ENCODE measurements at places on chromosomes 4 and X.

GRCh38 chrX:109440475-109440874, 41.4 kb downstream of the GUCY2F start:
- no peak for DNase-seq

DNA sequence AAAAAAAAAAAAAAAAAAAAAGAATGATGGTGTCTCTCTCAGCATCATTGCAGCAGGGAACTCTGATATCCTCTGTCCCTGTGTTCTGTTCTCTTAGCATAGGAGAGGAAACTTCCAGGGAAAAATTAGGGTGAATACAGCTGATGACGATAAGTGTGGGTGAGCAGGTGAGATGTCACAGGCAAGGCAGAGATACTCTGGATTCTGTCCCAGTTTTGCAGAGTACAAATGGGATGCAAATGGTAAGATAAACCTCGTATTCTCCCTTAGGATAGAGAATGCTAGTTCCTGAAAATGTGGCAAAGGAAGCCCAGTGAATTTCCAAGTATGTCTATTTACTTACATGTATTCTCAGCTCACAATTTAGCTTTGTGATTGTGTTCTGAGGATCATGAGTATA, 671.6 kb upstream of the BOD1L1 start:
- DNase-seq, result peak; percentile 61

DNA sequence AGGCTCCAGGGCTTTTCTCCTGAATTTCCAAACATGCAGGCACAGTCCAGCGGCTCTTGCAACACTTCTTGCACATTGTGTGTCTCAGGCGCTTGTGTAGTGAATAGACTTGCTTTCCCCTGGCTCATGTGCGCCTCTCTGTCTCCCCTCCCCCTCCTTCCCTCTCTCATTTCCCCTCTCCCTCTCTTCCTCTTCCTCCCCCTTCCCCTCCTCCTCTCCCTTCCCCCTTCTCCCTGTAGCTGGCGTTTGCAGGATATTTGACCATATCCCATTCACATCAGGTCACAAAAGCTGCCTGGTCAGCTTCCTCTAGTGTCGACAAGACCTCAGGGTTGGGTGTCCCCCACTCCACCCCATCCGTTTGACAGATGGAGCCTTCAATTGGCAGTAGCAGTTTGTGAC, 2.4 kb downstream of the CHST7 start:
- DNase-seq, result no peak

- DNase-seq, result no peak
Measured at GRCh38 chr4:107890779-107891178, 40.6 kb upstream of the CYP2U1 start.

GRCh38 chrX:74461384-74461783, 40.1 kb downstream of the SLC16A2 start:
- no peak for DNase-seq

- no peak for DNase-seq
Measured at GRCh38 chr4:170162416-170162815, 72.7 kb upstream of the AADAT start.

DNA sequence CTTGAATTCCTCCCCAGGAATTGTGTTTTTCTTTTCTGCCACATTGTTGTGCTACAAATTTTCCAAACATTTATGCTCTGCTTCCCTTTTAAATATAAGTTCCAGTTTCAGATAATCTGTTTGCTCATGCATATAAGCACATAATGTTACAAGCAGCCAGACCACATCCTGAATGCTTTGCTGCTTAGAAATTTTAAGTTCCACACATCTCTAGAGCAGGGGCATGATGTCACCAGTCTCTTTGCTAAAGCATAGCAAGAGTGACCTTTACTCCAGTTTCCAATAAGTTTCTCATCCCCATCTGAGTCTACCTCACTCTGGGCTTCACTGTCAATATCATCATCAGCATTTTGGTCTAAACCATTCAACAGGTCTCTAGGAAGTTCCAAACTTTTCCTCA, 932.5 kb downstream of the SH3BGRL start:
- no peak for DNase-seq

- DNase-seq, result no peak
Measured at GRCh38 chr4:26343038-26343398, 22.2 kb downstream of the RBPJ start.

DNA sequence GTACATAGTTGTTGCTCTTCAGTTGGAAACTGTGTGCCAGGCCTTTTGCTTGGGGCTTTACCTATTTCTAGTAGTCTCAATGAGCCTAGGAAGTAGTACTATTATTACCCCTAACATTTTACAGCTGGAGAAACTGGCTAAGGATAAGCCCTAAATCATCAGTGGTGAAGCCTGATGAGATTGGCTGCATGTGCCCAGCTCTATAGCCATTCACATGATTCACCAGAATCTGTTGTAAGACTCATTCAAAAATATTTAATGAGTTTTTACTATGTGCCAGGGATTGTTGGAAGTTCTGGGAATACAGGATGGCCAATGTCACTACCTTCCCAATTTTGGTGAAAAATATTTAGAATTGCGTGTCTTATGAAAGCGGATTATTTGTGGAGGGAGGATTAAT, 2.8 kb downstream of the KIT start:
- DNase-seq, result no peak

DNA sequence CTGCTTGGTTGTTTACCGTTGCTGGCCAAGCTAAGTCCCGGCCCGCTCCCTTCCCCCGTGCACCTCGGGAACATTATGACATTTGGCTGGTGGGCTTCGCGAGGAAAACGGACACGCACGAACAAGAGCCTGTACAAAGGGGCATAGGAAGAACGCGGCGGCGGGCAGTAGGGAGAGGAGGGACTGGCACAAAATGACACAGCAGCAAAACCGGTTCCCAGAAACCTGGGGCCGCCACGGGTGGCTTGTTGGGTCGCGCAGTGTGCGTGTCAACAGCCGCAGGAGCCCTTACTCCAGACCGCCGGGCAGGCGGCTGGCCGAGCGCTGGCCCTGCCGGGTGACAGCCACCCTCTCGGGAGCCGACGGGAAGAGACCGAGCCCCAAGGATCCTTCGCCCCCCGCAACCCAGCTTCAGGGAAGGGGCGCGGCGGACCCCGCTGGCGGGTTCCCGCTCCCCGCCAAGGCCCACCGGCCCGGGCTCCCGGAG, 1.6 kb upstream of the LIN54 start:
- DNase-seq, result peak; percentile 10

DNA sequence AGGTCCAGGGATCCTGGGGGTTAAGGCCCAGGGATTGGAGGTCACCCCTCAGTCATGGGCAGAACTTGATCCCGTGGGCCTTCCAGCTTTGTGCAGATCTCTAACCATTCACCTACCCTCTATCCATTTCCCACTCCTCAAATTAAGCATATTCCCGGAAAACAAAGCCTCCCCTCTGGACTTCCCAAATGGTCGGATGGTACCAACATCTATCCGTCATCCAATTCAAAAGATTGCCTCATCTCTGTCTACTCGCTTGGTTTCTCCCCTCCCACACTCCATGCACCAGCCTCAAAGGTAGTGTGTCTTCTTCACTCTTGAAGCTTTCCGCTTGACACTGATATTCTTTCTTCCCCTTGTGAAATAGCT, 473 bp upstream of the BCLAF3 start:
- DNase-seq, result no peak

Data from NCI-H1092 (cell line).